ENCODE measurements at places on chromosomes 7 and 10.

GRCh38 chr7:16846601-16847165 is 35.1 kb downstream of the AGR3 start:
- no peak for DNase-seq

GRCh38 chr10:117726596-117727295 is 184.2 kb downstream of the EMX2 start:
- DNase-seq = no peak

- DNase-seq = no peak
Observed at GRCh38 chr10:75776738-75777504, 345.5 kb downstream of the LRMDA start.

DNA sequence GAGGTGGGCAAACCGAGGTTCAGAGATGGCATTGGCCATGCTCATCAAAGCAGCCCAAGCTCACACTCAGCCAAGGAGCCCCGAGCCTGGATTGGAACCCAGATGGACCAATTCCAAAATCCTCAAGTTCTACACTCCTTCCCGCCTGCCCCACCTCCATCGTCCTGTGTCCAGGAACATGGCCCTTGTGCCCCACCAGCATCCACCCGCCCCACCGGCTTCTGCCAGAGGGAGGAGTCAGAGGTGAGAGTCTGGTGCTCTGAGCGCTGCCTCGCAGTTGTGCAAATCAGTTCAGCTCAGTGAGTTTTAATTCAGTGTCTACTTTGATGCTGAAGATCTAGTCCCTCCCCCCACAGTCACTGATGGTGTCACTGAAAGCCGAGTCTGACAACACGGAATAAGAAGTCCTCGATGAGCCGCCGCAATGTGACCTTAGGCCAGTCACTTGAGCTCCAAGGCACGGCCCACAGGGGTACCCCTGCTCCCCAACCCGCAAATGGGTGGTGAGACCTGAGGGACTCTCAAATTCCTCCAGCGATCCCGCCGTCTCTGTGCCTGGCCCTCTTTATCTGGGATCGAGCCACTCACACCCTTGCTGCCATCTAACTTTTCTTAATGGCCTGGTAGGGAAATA is 26.3 kb downstream of the PRKAG2 start:
- DNase-seq = no peak

DNA sequence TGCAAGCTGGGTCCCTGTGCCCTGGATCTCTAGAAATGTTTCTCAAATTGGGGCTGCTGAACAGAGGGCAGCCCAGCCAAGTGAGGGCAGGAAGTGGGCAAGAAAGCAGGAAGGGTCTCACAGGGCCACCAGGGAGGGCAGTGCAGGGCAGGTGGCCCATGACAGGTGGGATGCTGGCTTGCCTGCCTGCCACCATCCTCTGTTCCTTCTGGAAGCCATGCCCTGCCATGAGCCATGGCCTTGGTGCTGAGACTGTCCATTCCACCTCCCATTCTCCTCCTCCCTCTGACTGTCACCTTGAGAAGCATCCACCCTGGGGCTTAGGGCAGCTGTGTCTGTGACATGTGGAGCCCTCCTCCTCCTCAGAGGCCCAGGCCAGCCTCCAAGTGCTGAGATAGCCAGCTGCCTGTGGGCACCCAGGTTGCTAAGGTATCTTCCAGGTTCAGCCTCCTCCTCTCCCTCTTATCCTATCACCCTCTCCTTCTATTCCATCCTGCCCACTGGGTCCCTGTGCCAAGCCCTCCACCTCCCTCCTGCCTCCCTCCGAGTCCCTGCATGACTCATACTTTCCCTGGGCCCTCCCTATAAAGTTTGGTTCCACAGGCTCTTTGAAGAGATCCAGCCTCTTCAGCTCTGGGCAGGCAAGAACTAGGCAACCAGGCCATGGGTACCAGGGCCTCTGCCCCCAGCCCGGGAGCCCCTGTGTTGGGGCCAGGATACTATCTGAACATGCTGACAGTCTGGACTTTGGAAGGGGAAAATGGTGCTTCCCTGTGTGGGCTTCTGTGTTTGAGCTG is 1.3 kb downstream of the VSIR start:
- no peak for DNase-seq

- DNase-seq = no peak
Observed at GRCh38 chr7:37410305-37411229, 38.1 kb downstream of the ELMO1 start.

- no peak for DNase-seq
Observed at GRCh38 chr7:151608031-151608551, 88.4 kb upstream of the RHEB start.

- DNase-seq = no peak
Observed at GRCh38 chr10:124380256-124380995, 38.3 kb downstream of the OAT start.

GRCh38 chr10:3043512-3044368 is 23.6 kb upstream of the PFKP start:
- DNase-seq = peak; percentile 23

- no peak for DNase-seq
Observed at GRCh38 chr7:156529956-156530355, 110.6 kb upstream of the RNF32 start.

- DNase-seq = no peak
Observed at GRCh38 chr7:138478499-138478908, 18.4 kb downstream of the TRIM24 start.
